ENCODE measurements at places on chromosomes 7 and 10. TPM values are rescaled to one million over a fixed set of nuclear protein-coding genes. Genes with fewer than 3 reads are reported as not detected.

Gene PHF14
- total RNA-seq: 46.3 TPM

Gene PIK3CG
- total RNA-seq: 2.2 TPM

Gene WASHC2A
- total RNA-seq: 29.2 TPM

Gene FAM107B
- 25.1 TPM for total RNA-seq

Gene COBL
- total RNA-seq: 17.2 TPM

Gene ZNF117
- total RNA-seq: 20.3 TPM

DNA sequence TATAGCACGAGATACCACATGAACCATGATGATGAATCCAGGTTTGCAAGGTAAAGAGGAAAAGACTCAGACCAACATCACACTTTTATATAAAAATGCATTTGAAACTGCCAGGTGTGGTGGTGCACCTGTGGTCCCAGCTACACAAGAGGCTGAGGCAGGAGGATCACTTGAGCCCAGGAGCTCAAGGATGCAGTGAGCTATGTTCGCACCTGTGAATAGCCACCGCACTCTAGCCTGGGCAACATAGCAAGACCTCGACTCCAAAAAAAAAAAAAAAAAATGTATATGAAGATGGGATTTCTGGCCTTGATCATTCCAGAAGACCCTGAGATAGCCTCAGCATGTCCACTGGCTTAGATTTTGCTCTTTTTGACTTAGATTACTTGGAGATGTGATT lies 161.6 kb downstream of the PARD3 start:
- DNase-seq: no peak
- no peaks in the 10 kb centered on the region for H3K36me3 ChIP-seq
- H3K4me3 ChIP-seq: no peak overlapping the region

DNA sequence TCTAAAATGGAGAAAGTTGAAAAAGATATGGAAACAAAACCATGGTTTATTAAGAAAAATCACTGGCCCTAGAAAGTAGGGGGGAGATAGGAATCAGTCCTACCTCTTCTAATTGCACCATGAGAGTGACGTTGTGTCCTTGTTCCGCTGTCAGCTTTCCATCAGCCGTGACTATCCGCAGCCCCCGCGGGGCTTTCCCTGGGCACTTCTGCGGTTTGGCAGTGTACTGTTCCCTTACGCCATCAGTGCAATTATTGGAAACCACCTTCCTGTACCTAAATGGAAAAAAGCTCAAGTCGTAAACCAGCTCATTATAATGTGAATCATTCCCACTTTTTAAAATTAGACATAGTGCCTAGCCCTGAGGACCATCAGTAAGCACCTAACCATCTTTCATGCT lies 512.2 kb downstream of the SORCS1 start:
- no peaks in the 10 kb centered on the region for H3K27me3 ChIP-seq
- H3K4me1 ChIP-seq: no peaks in the 10 kb centered on the region
- no peak overlapping the region for H3K4me3 ChIP-seq
- no peak for DNase-seq
- H3K27ac ChIP-seq: no peak overlapping the region

GRCh38 chr7:24740871-24741270 lies 16.4 kb downstream of the GSDME start:
- H3K4me3 ChIP-seq: no peak overlapping the region
- H3K4me1 ChIP-seq: no peaks in the 10 kb centered on the region
- H3K27me3 ChIP-seq: no peaks in the 10 kb centered on the region

DNA sequence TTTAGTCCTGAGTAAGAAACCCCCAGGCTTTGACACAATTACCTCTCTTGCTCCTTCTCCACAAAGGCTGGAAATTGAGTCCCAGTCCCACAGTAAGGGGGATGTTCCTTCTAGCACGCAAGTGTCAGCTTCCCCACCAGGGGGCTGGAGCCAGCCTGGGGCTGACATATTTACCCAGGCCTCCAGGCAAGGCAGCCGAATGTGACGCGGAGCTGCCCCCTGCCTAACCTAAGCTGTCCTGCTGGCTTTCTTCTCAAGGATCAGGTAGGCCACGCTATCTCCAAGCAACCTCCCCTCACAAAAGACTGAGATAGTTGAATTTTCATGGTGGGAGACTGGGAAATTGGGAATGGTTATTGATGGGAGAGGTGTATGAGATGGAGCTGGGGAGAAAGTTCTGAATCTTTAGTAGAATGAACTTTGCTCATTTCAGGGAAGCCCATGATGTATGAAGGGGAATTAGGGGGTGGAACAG lies 19.2 kb upstream of the BMPER start:
- no peaks in the 10 kb centered on the region for H3K27me3 ChIP-seq
- no peaks in the 10 kb centered on the region for H3K36me3 ChIP-seq
- H3K4me1 ChIP-seq: no peaks in the 10 kb centered on the region
- no peak for DNase-seq
- no peak overlapping the region for H3K27ac ChIP-seq
- no peak overlapping the region for H3K4me3 ChIP-seq

- no peak overlapping the region for H3K4me3 ChIP-seq
- no peak for DNase-seq
- H3K4me1 ChIP-seq: no peaks in the 10 kb centered on the region
These were observed 8.7 kb downstream of the DIP2C start for GRCh38 chr10:680745-681144.

DNA sequence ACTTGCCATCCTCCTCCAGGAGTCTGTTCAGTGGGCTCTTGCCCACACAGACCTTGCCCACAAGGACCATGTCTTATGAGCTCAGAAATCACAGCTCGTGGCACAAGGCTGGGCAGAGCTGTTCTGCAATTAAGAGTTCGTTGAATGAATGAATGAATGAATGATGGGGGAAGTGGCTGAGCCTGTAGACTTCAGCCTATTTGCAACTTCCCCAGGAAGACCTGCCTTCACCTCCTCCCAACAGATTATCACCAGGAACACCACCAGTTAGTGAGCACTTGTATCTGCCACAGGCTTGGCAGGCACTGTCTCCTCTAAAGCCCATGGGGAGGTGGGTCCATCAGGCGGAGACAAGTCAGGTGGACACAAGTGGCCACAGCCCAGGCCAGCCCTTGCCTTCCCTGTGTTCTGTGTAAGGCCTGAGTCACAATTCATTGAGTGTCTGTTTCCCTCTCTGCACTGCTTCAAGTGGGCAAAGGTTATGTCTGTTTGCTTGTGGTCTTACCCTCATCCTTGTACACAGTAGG lies 1.8 kb upstream of the FGF8 start:
- no peak overlapping the region for H3K27ac ChIP-seq
- no peaks in the 10 kb centered on the region for H3K36me3 ChIP-seq
- H3K4me3 ChIP-seq: no peak overlapping the region
- no peak for DNase-seq
- H3K27me3 ChIP-seq: peaks cover 30% of the 10 kb centered on the region
- H3K4me1 ChIP-seq: peaks cover 56% of the 10 kb centered on the region

- peak; percentile 21 for DNase-seq
- H3K4me1 ChIP-seq: no peaks in the 10 kb centered on the region
- H3K4me3 ChIP-seq: no peak overlapping the region
- no peaks in the 10 kb centered on the region for H3K27me3 ChIP-seq
- no peaks in the 10 kb centered on the region for H3K36me3 ChIP-seq
- no peak overlapping the region for H3K27ac ChIP-seq
These were observed 9.6 kb upstream of the AGR3 start for GRCh38 chr7:16891338-16891737.

DNA sequence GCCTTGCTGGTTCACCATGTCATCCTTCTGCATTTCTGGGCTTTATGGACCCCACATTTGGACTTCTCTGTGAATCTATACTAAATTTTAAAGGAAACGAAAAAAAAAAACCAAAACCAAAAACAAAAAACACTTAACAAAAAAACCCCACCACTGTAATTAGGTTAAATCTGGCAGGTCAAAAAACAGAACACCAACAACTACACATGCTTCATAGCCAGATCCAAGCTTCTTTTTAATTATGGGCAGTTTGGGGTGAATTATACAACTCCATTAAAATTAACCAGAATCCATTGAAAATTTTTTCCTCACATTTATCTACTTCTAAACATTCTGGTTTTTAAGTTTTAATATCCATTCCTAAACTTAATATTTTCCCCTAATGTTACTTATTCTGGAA lies 58.4 kb downstream of the CDK6 start:
- H3K27ac ChIP-seq: no peak overlapping the region
- no peak for DNase-seq
- H3K4me1 ChIP-seq: peaks cover 9% of the 10 kb centered on the region
- H3K4me3 ChIP-seq: no peak overlapping the region
- H3K36me3 ChIP-seq: no peaks in the 10 kb centered on the region

- peaks cover 42% of the 10 kb centered on the region for H3K4me1 ChIP-seq
- no peaks in the 10 kb centered on the region for H3K27me3 ChIP-seq
- no peak overlapping the region for H3K4me3 ChIP-seq
- no peak for DNase-seq
- H3K27ac ChIP-seq: peak overlapping the region; percentile 77
- H3K36me3 ChIP-seq: no peaks in the 10 kb centered on the region
These were observed 134.7 kb upstream of the AGR3 start for GRCh38 chr7:17016402-17017010.

- no peaks in the 10 kb centered on the region for H3K27me3 ChIP-seq
- no peaks in the 10 kb centered on the region for H3K36me3 ChIP-seq
- no peak for DNase-seq
- no peak overlapping the region for H3K4me3 ChIP-seq
- H3K27ac ChIP-seq: no peak overlapping the region
- H3K4me1 ChIP-seq: peaks cover 6% of the 10 kb centered on the region
These were observed 569.1 kb upstream of the KCND2 start for GRCh38 chr7:119703895-119704294.

DNA sequence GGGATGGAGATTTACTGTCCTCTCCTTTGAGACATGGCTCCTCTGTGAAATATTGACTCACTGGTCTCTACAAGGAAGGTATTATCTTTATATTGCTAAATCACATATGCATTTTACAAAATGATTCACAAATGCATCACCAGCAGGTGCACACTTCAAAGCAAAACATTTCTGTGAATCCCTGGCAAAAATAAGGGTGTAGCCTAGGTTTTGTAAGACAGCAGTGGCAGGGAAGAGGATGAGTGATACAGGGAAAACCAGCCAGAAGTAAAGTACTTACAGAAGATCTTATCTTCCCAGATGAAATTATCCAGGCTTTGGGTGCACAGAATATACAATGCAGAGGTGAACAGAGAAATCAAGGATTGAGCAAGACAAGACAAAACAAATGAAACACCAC lies 1094.6 kb downstream of the GATA3 start:
- DNase-seq: no peak
- no peaks in the 10 kb centered on the region for H3K27me3 ChIP-seq
- no peak overlapping the region for H3K4me3 ChIP-seq
- no peaks in the 10 kb centered on the region for H3K36me3 ChIP-seq
- no peaks in the 10 kb centered on the region for H3K4me1 ChIP-seq
- no peak overlapping the region for H3K27ac ChIP-seq

DNA sequence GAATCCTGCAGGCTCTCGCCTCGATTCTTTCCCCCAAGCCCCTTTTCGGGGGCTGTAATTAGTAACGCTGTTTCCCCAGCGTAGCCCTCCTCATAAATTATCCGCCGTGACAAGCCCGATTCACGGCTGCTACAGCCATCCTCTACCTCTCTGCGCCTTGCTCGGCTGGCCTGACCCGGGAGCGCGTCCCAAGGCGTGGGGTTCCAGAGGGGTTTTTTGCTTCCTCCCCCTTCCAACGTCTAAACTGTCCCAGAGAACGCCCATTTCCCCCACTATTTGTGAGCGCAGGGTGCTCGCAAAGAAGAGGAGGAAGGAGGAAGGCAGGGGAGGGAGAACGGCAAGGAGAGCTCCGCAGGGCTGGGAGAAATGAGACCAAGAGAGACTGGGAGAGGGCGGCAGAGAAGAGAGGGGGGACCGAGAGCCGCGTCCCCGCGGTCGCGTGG lies 880 bp downstream of the HOXA5 start:
- peaks cover 81% of the 10 kb centered on the region for H3K27me3 ChIP-seq
- H3K27ac ChIP-seq: peak overlapping the region; percentile 55
- no peak overlapping the region for H3K4me3 ChIP-seq

DNA sequence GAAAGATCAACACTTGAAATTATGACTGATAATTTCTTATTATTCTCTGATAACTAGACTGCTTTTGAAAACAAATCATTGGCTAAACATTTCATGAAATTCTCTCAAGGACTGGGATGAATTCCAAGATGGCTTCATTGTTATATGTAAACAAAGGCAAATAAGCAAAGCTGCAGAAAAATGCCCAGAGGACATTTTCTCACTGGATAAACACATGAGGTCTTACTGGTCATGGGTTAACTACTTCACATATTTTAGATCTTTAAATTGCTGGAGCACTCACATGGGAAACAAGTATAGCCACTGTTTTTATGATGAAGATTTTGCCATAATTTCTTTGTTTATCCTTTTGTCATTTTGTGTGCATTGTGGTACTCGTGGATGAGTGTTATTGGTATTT lies 239.1 kb downstream of the PHF14 start:
- H3K27ac ChIP-seq: no peak overlapping the region
- DNase-seq: no peak
- peaks cover 14% of the 10 kb centered on the region for H3K4me1 ChIP-seq
- H3K27me3 ChIP-seq: no peaks in the 10 kb centered on the region
- H3K4me3 ChIP-seq: no peak overlapping the region
